ENCODE measurements at places on chromosomes 7 and 10.

DNA sequence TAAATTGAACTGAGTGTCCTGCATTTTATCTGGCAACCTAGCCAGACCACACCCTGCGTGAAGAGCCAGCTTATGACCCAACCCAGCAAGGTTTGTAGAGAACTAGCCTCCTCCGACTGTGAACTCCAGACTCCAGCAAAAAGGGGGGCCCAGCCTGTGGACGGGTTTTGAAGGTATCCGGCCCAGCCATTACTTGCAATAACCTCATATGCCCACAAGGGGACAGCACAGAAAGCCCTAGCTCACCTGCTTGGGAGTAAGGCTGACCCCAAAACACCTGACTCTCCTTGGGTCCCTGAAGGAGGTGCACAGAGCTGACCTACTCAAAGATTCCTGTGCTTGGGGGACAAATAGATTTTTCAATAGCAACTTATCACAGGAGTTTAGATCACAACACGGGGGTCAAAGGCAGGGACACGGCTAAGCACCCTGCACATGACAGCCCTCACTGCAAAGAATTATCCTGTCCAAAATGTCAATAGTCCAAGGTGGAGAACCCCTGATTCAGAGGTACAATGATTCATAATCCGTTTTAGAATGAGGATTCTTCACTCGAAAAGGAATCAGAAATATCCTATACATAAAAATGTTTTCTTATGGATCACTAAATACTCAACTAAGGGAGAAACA lies 4.6 kb downstream of the TRPV6 start:
- DNase-seq: peak; percentile 58

- no peak for DNase-seq
Measured at GRCh38 chr7:81410471-81411117, 359.3 kb downstream of the HGF start.

DNA sequence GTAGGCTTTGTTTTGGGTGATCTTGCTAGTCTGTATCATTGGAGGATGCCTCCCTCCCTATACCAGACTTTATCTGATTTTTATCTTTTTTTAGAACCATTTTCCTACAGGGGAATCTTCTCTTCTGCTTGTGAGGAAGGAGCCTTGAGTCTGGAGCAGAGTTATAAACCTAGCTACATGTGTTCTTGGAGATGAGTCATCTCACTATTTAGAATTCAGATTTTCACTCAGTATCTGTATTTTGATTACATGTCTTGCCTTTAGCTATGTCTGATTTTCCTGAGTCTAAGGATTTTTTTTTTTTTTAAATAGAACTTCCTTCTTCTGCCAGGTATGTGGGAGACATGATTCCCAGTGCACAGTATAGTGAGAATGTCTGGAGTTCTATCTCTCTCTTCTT lies 211.6 kb upstream of the MBL2 start:
- no peak for DNase-seq

DNA sequence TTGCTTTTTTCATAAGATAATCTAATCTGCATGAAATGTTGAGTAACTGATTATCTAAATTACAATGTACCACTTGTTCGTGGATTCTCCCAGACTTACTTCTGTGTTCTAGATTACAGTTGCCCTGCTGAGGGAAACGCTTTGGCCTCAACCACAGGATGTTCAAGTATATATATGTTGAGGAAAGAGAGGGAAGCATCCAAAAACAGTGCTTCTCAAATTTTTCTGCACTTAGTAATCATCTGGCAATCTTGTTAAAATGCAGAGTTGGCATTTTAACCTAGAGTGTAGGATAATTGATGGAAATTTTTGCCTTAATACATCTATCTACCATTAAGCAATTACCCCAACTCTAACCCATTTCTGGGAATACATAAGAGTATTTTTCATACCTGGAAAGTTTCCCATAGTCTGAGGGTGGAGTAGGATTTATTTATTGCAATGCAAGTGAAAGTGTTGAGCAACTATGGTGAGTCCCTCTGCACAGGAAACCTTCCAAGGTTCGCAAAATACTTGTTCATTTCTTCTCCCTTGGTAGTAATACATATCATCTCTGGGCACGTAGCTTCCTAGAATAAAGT lies 59.6 kb upstream of the C1GALT1 start:
- no peak for DNase-seq

DNA sequence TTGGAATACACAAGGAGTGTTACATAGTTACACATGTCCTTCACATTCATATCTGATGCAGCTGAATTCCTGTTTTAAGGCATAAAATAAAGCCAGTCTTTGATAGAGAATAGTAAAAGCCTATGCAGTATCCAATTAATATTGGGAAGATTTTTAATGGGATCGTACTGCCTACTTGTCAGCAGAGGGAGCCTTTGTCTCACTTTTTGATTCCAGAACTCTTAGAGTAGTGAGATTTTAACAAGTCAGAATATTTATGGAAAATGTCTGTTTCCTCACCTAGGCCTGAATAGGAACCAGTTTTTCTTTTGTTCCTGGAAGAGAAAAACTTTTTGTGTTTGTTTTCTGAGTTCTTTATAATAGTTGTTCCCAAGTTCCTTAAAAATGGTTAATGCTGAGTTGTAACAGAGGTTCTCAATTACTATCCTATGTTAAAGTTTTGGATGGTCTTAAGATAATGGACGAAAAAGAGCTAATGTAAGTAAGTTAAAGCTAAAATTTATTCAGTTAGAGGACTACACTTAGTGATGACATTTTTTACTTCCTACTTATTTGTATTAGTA lies 114.0 kb downstream of the BBS9 start:
- no peak for DNase-seq
